ENCODE measurements at places on chromosomes 7 and 10. TPM values are rescaled to one million over a fixed set of nuclear protein-coding genes. Genes with fewer than 3 reads are reported as not detected.

Gene COL1A2
- not detected for total RNA-seq

Gene LRRC18
- total RNA-seq = not detected

DNA sequence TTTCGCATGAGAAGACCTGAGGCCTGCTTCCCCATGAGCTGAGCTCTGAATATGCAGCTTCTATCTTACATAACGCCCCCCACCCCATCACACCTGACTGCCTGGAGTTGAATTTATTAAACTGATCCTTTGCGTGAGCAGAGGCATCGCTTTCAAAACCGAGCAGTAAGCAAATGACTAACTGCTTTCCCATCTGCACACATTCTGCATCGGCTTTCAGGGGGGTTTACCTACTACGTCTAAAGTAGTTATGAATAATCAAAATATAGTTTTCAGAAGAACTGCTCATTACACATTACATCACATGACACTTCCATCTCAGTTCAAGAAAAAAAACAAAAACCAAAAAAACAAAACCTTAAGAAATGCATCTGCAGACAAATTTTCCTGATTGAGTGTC is 54.7 kb upstream of the EGR2 start:
- peaks cover 12% of the 10 kb centered on the region for H3K4me1 ChIP-seq
- peaks cover 8% of the 10 kb centered on the region for H3K27me3 ChIP-seq
- peak overlapping the region; percentile 78 for H3K27ac ChIP-seq
- peaks cover 4% of the 10 kb centered on the region for H3K36me3 ChIP-seq
- H3K4me3 ChIP-seq = peak overlapping the region; percentile 60

DNA sequence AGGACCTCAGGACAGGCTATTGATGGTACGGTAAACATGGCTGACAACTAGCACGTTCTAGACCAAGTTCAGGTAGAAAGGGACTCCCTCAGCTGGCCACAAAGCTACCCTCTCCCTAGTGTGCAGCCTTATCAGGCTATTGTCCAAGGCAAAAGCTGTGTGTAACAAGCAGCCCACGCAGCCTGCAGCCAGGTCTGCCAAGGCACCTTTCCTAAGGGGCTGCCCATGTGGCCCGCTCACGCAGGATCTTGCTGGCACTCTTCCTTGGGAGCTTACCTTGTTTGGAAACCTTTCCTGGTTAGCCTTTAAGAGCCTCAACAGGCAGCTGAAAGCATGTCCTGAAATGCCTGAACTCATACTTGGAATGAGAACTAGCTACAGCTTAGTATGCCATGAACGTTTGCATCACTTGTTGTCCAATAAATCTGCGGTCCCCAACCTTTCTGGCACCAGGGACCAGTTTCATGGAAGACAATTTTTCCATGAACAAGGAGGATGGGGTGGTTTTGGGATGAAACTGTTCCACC is 51.7 kb downstream of the SYPL1 start:
- peaks cover 5% of the 10 kb centered on the region for H3K4me1 ChIP-seq
- no peak overlapping the region for H3K27ac ChIP-seq
- H3K36me3 ChIP-seq = no peaks in the 10 kb centered on the region
- H3K27me3 ChIP-seq = peaks cover 6% of the 10 kb centered on the region
- no peak overlapping the region for H3K4me3 ChIP-seq

DNA sequence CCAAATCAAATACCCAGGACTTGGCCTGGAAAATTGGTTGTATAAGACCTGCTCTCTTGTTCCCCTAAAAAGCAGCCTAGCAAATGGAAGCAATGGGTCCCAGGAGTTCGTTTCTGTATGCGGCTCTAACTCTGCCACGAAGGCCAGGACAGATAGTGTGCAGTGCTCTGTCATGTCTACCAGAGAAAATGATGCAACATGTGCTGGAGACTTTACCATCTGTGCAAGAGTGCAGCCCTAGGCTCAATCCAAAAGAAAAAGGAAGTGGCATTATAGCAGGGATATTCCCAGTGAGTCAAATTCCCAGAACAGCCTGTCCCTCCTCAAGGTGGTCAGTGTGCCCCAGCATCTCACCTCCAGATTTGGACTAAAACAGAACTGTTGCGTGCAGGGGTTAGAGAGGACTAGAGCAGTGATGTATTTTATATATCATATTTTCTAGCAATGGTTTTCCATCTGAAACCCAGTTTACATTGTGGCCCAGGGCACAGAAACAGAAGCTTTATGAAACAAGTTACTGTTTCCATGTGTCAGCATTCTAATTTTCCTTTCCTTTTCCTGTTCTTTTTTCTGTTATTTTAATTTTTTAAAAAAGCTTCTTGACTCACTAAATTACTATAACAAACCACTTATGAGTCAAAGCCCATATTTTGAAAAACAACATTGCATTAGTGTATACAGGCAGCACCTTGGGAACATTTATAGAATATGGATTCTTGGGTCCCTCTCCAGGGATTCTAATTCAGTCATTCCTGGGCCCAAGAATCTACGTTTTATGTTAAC is 311.2 kb downstream of the RNLS start:
- no peak for DNase-seq
- H3K4me3 ChIP-seq = peak overlapping the region; percentile 72
- peaks cover 6% of the 10 kb centered on the region for H3K27me3 ChIP-seq
- peak overlapping the region; percentile 85 for H3K27ac ChIP-seq

DNA sequence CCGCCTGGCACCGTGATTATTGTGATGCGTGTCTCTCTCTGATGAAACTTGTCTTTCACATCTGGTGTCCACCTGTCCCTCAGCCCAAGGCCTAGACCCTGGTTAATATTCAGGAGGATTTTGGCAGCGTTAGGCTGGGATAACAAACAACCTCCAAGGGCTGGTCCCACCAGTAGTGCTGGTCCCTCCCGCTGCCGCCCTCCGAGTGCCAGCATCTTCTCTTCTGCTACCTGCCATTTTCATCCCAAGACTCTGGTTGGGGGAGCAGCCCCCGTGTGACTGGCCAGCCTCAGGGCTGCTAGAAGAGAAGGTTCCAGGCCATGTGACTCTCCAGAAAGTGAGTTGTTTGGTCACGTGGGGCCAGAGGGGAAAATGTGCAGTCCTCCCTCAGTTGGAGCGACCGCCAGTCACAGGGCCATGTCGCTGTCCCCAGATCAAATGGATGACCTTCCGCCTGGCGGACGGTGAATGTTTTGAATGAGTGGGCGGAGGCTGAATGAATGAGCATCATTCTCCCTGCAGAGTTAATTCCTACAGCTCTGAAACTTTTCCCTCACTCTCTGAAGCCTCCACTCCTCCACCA is 479.9 kb upstream of the FOXK1 start:
- no peak for DNase-seq
- H3K36me3 ChIP-seq = no peaks in the 10 kb centered on the region
- no peak overlapping the region for H3K27ac ChIP-seq
- no peak overlapping the region for H3K4me3 ChIP-seq
- no peaks in the 10 kb centered on the region for H3K27me3 ChIP-seq

GRCh38 chr10:96043033-96043892 is at the start of gene CCNJ:
CCNJ (plus strand) TSS chr10:96043583; CDS start chr10:96044394, 811 bp downstream.
- peak within 1 kb of the TSS; percentile 93 for H3K27ac ChIP-seq
- DNase-seq = peak; percentile 89
- peaks cover 7% of the 10 kb centered on the region for H3K27me3 ChIP-seq
- H3K4me3 ChIP-seq = peak within 1 kb of the TSS; percentile 85
- H3K4me1 ChIP-seq = peaks cover 35% of the 10 kb centered on the region
- H3K36me3 ChIP-seq = peaks cover 20% of the 10 kb centered on the region

DNA sequence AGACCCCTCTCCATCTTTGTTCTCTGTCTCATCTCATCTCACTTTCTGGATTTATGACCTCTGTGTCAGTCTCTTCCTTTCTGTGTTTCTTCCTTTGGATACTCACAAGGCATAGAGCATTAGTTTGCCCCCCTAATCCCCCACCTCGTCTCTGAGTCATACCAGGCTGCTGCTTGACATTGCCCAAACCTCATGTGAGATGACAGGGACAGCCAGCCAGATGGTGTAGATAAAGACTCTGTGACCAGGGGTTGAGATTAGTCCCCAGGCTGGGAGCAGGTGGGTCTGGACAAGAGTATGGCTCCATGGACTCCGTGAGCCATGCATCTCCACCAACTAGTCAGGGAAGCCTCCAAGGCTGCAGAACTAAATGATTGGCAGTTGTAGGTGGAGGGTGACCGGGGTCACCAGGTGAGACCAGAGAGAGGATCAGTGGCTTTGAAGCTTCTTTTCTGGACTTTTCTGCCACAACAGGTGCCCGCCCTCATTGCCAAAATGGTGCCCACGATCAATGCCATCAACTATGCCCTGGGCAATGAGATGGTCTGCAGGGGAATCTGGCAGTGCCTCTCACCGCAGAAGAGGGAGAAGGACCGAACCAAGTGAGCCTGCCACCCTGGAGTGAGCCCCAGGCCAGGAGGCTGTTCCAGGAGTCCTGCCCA is 13.3 kb downstream of the RGR start:
- no peak overlapping the region for H3K4me3 ChIP-seq
- H3K27me3 ChIP-seq = peaks cover 35% of the 10 kb centered on the region
- no peak overlapping the region for H3K27ac ChIP-seq
- no peak for DNase-seq

Gene KEL
- not detected for total RNA-seq

GRCh38 chr10:99945263-99945662 is 64.5 kb downstream of the DNMBP start:
- no peak overlapping the region for H3K4me3 ChIP-seq
- no peak for DNase-seq
- H3K36me3 ChIP-seq = peaks cover 23% of the 10 kb centered on the region
- H3K27me3 ChIP-seq = no peaks in the 10 kb centered on the region
- no peaks in the 10 kb centered on the region for H3K4me1 ChIP-seq

Gene GPR141
- total RNA-seq = not detected

All from natural killer cell treated with Interleukin-12 subunit alpha and Interleukin-12 subunit beta and Interleukin-15 and Interleukin-18, amount 100 ng/mL, for 72 hours (primary cell).